Activated naive CD8-positive, alpha-beta T cell treated with anti-CD3 and anti-CD28 coated beads, Interleukin-2, amount 50 U/mL, for 24 hours (primary cell): ENCODE measurements at places on chromosomes 6 and 20.
A peak's percentile ranks its signal among the peaks of the same experiment; 100 is the strongest.

GRCh38 chr20:44536175-44536574 is 14.3 kb upstream of the SERINC3 start:
- no peak for DNase-seq

GRCh38 chr6:14621518-14621917 is 503.9 kb downstream of the CD83 start:
- no peak for DNase-seq

- no peak for DNase-seq
These were observed 21.0 kb upstream of the RNF24 start for GRCh38 chr20:4036351-4036750.

- DNase-seq, result no peak
These were observed 48.9 kb upstream of the BHLHE23 start for GRCh38 chr20:63055575-63056235.

GRCh38 chr6:63537201-63537958 is 34.9 kb upstream of the LOC128125822 start:
- no peak for DNase-seq

DNA sequence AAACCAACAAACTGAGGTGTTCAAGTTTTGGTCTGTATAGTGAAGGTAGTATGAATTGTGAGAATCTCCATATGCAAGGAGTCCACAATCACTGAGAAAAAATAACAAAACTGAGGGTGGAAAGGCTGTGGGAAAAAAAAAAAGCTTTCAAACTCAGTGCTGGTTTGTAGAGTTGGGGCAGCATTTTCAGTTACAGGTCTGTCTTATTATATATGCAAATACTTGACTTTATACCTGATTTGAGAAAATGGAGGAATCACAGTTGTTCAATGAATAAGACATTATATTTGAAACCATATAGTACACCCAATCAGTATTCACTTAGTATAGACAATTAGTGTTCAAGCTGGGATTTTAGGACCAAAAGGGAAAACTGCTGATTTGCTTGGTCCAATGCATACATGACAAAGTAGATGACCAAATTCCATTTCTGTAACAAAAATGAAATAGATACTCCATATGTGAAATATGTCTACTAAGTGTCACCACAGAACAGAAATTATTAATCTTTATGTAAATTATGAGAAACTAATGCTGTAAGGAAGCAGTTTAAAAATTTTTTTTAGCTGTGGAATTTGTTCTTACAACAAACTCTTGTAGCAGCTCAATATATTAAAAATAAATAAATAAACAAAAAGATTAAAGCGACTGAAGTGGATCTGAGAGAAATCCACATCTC is 187.7 kb downstream of the ASCC3 start:
- no peak for DNase-seq

DNA sequence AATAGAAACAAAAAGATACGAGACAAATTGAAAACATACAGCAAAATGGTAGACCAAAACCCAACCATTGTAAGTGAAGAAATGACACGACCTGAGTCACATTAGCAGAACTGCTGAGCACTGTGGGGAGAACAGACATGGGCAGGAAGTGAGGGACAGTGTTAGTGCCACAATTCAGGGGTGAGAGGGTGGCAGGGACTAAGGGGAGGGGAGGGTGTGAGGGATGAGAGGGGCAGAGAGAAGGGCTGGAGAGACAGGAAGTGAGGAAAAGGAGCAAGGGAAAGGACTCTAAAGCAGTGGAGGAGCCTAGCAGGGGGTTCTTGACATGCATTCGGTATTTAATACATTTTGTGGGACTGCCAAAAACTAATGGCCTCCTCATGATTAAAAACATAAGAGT is 45.0 kb upstream of the TRIM26 start:
- DNase-seq, result peak; percentile 30

DNA sequence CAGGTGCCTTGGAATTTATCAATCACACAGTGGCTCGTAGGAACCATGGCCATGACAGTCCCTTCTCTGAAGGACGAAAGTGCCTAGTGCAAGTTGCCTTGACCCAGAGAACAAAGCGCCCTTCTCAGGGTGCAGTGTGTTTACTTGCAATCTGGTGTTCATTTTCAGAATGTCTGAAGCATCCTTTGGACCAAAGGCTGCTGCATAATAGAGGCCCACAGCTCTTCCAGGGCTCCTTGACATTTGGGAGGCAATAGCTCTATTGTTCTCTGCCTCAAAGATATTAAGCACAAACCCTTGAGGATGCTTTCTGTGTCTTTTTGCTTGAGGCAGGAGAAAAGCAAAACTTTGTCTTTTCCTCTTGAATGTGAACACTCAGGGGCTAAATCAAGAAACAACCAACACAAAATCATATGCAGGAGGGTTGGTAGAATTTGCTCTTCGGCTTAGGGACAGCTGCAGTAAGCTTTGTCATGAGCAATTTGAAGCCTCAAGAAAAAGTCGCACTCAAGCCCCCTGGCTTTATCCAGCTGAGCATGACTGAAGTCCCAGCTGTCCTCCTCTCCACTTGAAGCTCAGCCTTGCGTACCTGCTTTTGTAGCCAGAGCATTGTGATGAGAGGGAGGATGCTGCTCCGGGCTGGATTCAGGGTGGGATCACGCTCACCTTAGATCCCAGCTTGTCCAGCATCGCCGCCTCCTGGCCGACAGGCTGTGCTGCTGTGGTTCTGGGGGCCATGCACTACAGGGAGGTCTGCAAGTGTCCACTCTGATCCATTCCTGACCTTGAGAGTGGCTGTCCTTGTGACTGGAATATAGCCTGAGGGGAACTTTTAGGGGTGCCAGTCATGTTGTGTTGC is 495.4 kb downstream of the CDH26 start:
- no peak for DNase-seq

GRCh38 chr6:168804331-168804730 is 363.3 kb downstream of the SMOC2 start:
- DNase-seq, result no peak

- no peak for DNase-seq
These were observed 9.6 kb upstream of the SAPCD1 start for GRCh38 chr6:31752739-31753319.

- DNase-seq, result no peak
These were observed 259.1 kb downstream of the CLIC5 start for GRCh38 chr6:45756606-45757005.
